ENCODE measurements at places on chromosomes 2 and 18. TPM values are rescaled to one million over a fixed set of nuclear protein-coding genes. Genes with fewer than 3 reads are reported as not detected.
A peak's percentile ranks its signal among the peaks of the same experiment; 100 is the strongest.

Gene SCG2
- total RNA-seq = not detected

Gene MAL
- total RNA-seq = 117 TPM

Gene GYPC
- total RNA-seq = 151 TPM

Gene EVA1A
- total RNA-seq = not detected

Gene ANTXR1
- total RNA-seq = 0.14 TPM

Gene RUFY4
- 0.16 TPM for total RNA-seq

DNA sequence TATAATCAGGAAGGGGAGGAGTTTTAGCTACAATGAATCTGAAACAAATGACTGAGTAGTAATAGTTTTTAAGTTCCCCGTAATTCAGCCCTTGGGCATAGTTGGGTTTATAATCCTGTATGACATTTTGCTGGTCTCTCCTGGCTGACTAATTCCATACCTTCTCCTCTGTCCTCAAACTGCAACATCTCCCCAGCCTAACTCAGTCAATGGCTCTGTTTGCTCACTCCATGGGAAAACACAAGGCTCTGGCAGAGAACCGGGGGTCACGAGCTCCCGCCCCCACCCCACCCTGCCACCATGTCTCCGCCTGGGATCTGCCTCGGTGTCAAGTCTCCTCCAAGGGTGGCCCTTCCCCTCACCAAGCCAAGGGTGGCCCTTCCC lies 168.6 kb downstream of the HDAC4 start:
- no peak for DNase-seq

- DNase-seq = no peak
Measured at GRCh38 chr2:76193089-76193488, 482.4 kb upstream of the GCFC2 start.

GRCh38 chr18:31490387-31490786 lies 7.6 kb upstream of the DSG2 start:
- no peak for DNase-seq

- no peak for DNase-seq
Measured at GRCh38 chr18:67475673-67476072, 40.8 kb downstream of the DSEL start.

GRCh38 chr2:112482309-112483041 lies 519 bp downstream of the TTL start:
- DNase-seq = peak; percentile 31

GRCh38 chr2:29351916-29352591 lies 236.8 kb downstream of the CLIP4 start:
- no peak for DNase-seq
